Activated T-helper 1 cell treated with anti-CD3 and anti-CD28 coated beads, Interleukin-2, amount 50 U/mL, for 16 hours (primary cell): ENCODE measurements at places on chromosomes 5 and 9.

DNA sequence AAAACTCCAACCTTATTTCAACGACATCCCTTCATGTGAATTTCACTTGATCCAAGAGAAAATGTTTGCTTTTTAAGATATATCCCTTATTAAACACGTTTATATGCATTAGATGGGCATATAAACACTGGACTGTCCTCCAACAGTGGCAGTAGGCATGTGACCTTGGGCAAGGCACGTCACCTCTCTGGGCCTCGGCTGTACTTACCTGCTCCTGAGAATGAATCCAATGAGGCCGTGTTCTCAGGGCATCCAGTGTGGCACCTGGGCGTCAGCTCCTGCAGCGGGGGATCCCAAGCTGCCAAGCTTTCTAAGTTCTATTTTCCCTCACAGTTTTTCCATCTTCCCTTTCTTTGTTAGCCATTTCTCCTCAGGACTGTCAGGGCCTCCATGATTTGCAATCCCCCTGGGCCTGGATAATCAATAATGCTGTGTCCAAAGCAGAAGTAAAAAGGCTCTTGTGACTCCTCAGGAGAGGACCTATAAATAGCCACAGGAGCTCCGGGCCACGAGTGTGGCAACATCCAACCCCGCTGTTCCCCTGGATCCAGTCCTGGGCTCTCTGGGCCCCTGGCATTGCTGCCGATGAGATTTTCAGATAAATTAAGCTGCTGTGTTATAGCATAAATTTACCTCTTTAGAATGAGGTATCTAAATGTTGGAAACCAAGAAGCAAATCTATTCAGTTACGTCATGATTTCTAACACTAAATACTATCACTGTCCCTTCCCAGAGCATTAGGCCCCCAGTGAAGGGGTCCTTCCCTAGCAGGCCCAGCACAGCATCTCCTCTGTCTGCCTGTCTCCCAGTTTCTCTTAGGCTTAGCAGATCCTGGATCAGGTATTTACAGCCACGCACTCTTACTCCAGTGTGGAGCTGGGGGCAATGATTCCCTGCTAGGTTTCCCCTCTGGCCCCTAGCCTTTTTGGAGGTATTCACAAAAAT, 76.8 kb downstream of the PTPN3 start:
- no peak for DNase-seq

GRCh38 chr5:62587737-62588136, 9.1 kb downstream of the LRRC70 start:
- DNase-seq = no peak

DNA sequence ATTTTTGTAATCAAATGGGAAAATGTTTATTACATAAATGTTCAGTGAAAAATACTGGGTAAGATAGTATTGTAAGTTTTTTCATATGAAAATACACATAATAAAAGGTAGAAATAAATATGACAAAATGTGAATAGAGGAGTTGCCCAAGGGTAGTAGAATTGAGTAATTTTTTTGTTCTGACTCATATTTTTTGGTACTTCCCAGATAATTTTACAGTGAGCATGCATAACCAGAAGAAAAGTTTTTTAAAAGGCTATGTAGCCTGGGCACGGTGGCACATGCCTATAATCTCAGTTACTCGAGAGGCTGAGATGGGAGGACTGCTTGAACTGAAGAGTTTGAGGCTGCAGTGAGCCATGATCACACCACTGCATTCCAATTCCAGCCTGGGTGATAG, 116.9 kb downstream of the PIP5K1B start:
- DNase-seq = no peak

GRCh38 chr5:148708854-148709253, 54.5 kb upstream of the HTR4 start:
- DNase-seq = no peak

- DNase-seq = no peak
These were observed 988 bp downstream of the OXCT1 start for GRCh38 chr5:41869151-41869723.

DNA sequence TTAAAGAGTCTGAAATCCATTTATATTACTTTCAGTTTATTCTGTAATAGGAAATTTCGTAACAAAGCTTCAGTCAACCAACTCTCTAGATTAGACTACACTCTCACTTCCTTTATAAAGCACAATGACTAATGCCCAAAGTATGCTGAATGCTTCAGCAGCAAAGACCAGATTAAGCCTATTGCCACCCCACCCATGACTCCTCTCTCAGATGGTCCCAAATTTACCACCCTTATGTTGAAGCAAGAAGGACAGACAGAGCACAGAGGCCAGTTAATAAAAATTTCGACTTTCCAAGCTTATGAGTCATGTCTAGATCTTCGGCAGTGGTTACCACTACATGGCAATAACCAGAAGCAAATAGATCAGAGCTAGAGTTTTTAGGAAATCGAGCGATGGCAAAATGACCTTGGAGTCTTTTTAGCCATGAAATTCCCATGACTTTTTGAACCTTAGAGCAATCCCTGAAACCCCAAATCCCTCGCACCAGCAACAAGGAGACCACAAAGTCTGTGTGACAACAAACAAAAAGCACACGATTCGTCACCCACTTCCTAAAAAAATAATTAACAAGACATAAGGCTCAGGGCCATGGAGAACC, 287.8 kb upstream of the RASA1 start:
- DNase-seq = no peak

- DNase-seq = no peak
These were observed 152.5 kb downstream of the MACROH2A1 start for GRCh38 chr5:135246605-135246922.

- no peak for DNase-seq
These were observed 25.3 kb upstream of the COL5A1 start for GRCh38 chr9:134616341-134616740.

DNA sequence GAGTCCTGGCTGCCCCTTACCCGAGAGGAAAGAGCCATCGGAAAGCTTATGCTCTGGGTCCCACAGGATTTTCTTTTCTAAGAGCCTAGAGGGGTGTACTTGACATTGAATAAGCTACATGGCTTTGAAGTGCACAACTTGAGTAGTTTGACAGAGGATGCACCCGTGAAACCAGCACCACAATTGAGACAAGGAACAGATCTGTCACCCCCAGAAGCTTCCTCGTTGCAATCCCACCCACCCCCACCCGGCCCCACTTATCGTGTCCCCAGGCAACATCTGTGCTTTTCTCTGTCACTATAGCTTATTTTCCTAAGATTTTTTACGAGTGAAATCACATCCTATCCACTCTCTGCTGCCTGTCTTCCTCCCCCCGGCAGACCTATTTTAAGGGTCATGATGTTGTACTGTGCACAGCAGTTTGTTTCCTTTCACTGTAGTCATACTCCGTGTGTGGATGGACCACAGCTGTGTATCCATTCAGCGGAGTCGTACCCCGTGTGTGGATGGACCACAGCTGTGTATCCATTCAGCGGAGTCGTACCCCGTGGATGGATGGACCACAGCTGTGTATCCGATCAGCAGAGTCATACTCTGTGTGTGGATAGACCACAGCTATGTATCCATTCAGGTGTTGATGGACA, 8.8 kb upstream of the FCN2 start:
- no peak for DNase-seq

GRCh38 chr5:58498340-58498942, 7.2 kb downstream of the GAPT start:
- no peak for DNase-seq

DNA sequence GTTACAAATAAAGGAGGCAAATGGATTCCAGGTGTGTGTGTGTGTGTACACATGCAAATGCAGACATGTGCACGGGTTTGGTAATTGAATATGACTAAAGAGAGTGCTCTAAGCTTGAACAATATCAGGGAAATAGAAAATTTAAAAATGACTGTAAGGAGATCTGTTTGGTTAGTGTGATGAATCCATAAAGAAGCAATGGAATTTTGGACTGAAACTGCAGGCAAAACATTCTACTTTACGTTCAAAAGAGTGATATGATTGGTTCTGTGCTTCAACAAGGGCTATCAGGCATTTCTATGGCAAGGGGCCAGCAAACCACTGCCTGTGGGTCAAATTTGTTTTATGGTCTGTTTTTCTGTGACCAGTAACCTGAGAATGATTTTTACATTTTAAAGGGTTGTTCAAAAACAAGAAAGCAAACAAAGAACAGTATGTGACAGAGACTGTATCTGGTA, 332.8 kb upstream of the KLF9 start:
- no peak for DNase-seq

DNA sequence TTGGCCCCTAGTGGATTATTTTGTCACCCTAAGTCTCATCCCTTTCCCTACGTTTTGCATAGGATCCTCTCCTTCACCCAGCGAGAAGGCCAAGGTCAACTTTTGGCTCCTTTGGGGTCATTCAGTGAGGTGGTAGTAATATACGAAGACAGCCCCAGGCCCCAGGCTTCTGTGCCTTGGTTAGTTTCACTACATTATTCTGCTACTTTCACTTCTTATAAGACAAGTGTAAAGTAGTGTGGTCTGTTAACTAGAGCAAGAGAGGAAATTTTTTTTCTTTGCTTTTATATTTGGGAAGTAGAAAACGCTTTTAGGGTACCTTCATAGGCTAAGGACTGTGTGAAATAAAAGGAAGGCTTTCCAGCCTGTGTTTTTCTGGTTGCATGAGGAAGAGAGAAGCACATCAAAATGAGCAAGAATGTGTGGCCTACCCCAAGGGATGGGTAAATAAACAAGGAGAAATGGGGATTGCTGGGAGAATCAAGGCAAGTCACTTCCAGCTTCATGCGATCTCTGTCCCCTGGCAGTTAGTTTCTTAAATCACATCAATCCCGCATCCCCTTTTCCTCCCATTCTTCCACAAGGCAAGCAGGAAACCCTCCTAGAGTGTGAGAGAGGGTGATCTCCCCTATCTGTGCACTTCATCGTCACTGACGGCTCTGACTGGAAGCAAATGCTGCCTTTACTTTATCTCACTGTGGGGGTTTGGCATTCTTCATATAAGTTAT, 677.0 kb upstream of the WWC1 start:
- DNase-seq = no peak

- no peak for DNase-seq
These were observed 13.8 kb downstream of the ST8SIA4 start for GRCh38 chr5:100889165-100889743.

- no peak for DNase-seq
These were observed 121.0 kb downstream of the NREP start for GRCh38 chr5:111635916-111636570.

DNA sequence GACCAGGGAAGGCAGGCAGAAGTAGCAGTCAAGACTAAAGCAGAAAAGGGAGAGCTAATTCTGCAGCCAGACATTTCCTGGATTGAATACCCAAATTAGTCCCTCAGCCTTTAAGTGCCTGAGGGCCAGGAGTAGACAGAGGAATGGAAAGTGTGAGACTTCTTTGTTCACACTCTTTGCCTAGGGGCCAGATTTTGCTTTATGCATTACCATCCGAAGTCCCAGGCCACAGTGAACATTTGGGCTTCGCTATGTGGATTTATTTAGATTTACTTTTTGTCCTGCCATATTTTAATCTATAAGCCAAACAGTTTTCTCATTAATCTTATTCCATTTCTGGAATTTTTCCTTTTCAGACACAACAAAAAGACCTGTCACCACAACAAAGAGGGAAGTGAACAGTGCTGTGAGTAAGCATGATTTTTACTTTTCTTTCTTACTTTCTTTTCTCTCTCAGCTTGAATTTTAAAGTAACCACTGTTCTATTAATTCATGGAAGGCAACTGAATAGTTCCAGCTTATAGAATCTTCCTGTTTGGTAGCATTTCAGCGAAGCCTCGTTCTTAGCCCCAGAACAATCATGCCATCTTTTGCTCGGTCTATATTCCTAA, 52.6 kb downstream of the PDCD1LG2 start:
- no peak for DNase-seq

GRCh38 chr5:122067390-122067789, 10.7 kb downstream of the LOX start:
- DNase-seq = no peak

GRCh38 chr5:134749415-134749814, 9.2 kb upstream of the DDX46 start:
- DNase-seq = no peak

- DNase-seq = no peak
These were observed 12.4 kb upstream of the UBAC1 start for GRCh38 chr9:135973277-135974219.

- DNase-seq = no peak
These were observed 173.2 kb downstream of the SH3GL2 start for GRCh38 chr9:17752021-17752420.

GRCh38 chr9:134192311-134192950, 28.1 kb upstream of the RNU6ATAC start:
- no peak for DNase-seq

GRCh38 chr5:133756036-133756435, 143.7 kb upstream of the FSTL4 start:
- no peak for DNase-seq

DNA sequence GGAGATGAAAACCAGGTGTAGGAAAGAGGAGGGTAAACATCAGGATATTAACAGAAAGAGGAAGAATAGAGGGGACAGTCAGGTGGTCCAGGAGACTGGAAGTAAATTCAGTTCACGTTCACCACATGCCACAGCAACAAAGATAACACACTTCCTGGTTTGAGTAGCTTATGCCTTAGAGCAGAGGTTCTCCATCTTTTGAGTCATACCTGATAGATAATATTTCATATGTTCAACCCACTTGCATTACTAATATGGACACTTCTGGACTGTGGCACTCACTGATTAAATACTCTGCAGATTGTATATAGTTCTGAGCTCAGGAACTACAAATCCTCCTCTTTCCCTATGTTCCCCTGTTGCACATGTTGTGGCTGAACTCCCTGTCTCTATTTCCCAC, 179.9 kb upstream of the NR3C1 start:
- no peak for DNase-seq

DNA sequence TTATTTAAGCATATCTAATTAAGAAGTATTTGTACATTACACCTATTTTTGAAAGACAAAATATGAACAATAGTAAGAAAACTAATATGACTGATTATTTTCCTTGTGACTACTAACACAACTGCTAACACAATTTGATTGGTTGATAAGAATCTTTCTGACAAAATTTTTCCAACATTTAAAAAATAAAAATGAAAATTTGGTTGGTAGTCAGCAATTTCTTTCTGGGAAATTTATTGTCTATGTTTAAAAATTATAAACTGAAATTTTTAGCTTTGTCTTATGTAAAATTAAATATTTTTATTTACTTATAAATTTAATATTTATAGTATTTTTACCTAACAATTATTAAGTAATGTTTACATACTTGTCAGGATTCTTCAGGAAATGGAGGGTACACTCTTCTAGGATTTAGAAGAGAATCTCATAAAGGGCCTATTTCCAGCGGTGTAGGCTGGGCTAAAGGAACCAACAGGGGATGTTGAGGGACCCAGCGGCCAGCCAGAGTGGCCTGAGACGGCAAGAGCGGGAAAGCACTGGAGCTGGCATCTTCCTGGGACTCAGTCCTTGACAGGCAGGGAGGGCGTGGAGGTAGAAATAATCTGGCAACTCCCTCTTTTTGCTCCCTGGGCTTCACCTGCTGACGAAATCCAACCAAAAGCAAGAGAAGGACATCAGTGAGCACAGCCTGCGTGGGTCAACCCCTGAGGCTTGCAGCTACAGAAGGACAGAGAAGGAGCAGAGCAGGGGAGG, 14.7 kb upstream of the FAM120A start:
- no peak for DNase-seq

- no peak for DNase-seq
These were observed 62.9 kb upstream of the ZNF622 start for GRCh38 chr5:16528382-16529110.

GRCh38 chr9:36325081-36325828, 67.0 kb upstream of the GNE start:
- no peak for DNase-seq
